Placental epithelial cell (primary cell): ENCODE measurements at places on chromosomes 13 and 19. TPM values are rescaled to one million over a fixed set of nuclear protein-coding genes. Genes with fewer than 3 reads are reported as not detected.

The PDX1 gene
- total RNA-seq = not detected in 2 replicates

The NLRP4 gene
- total RNA-seq = not detected in 2 replicates

The FFAR2 gene
- not detected in 2 replicates for total RNA-seq

The AMER2 gene
- total RNA-seq = under 0.01 and 0.43 TPM in 2 replicates

The TMEM272 gene
- total RNA-seq = 0.39 TPM in 1 of 2 replicates, not detected in the other

The TTC9B gene
- total RNA-seq = under 0.01 TPM in 1 of 2 replicates, not detected in the other

The CPAMD8 gene
- 2.3 and 6.3 TPM in 2 replicates for total RNA-seq

The FPR3 gene
- not detected in 2 replicates for total RNA-seq

The CABP5 gene
- total RNA-seq = not detected in 2 replicates

The VSTM2B gene
- not detected in 2 replicates for total RNA-seq

The TEX101 gene
- not detected in 2 replicates for total RNA-seq
